ENCODE measurements at places on chromosomes 11 and 22.

GRCh38 chr22:32753591-32753990 lies 47.9 kb upstream of the TIMP3 start:
- no peak for DNase-seq

DNA sequence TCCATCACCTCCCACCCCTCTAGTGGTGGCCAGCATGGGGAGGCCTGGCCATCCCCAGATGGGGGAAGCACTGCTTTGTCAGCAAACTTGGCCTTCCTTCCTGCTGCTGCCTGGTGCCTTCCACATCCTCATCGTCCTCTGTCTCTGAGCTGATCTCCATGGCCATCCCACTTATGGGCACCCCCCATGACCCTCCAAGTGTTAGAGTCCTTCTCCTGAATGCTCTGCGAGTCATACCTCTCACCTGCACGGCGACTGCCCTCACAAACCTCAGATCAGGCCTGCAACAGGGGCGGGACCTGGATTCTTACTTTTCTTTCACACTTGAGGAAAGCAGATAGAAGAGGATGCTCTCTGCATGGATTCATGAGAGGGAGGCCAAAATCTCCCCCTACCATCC lies 24.0 kb downstream of the POU2AF1 start:
- no peak for DNase-seq

DNA sequence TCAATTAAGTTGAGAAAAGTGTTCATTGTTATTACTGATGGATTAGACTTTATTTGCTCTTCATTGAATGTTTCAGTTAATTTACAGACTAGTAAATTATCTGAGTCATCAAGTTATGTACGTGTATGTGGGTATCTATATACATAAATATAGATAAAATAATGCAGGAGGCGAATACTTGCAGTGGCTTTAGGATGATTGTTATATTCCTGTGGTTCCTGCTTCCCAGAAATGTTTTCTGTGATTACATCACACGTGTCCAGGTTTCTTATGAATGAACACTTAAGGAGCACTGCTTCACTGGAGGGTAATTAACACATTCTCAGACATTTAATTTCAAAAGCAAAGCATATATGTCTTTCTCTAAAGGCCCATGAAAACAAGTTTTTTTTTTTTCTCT lies 28.4 kb downstream of the YAP1 start:
- DNase-seq, result peak; percentile 95

- DNase-seq, result peak; percentile 64
Measured at GRCh38 chr11:13338427-13339069, 61.0 kb downstream of the BMAL1 start.

GRCh38 chr11:42225664-42226063 lies 766.2 kb upstream of the LRRC4C start:
- DNase-seq, result no peak

DNA sequence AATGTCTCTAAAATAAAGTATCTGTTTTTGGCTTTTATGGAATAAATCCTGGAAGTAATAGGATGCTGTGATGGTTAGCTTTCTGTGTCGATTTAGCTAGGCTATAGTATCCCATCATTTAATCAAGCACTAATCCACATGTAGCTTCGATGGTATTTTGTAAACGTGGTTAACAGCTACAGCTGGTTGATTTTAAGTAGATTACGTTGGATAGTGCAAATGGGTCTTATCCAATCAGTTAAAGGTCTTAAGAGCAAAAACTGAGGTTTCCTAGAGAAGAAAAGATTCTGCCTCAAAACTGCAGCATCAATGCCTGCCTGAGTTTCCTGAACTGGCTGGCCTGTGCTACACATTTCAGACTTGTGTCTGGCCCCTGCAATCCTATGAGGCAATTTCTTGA lies 314.2 kb upstream of the SORL1-AS1 start:
- no peak for DNase-seq

DNA sequence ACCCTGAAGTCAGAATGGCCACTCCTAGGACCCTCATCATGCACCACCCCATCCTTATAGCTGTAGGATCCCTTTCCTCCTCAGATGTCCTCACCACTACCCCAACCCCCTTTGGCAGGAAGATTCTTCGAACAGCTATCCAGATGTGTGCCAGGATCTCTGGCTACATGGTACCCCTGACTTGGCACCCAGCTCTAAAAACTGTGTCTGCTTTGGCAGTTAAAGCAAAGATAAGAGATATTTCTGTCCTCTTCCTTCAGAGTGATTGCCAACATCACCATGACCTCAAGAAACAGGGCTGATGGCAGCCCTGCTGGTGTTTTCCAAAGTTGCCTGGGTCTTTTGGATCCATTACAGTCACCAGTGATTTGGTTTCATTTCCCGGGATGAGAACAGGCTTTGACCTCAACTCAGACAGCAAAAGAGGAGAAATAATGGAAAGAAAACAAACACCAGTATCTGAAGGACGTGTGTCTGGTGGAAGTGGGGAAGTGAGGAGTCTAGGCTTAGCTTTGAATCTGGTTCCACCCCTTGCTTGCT lies 4.3 kb upstream of the NRIP3 start:
- no peak for DNase-seq

DNA sequence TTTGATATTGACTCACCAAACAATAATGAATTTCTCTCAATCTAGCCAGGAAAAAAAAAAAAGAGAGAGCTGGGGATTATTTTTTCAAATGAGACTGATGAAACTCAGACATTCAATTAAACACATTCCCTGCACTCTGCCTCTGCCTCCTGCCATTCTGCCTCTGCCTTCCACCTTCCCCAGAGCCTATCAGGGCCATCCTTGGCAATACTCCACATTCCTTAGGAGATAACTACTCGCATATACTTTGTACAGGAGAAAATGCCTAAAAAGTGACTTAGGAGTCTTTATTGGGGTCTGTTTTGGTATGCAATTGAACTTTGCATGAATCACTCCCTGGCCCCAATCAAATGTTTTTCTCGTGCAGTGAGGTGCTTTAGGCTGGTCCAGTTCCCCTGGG lies 246.6 kb upstream of the PLET1 start:
- DNase-seq, result no peak

DNA sequence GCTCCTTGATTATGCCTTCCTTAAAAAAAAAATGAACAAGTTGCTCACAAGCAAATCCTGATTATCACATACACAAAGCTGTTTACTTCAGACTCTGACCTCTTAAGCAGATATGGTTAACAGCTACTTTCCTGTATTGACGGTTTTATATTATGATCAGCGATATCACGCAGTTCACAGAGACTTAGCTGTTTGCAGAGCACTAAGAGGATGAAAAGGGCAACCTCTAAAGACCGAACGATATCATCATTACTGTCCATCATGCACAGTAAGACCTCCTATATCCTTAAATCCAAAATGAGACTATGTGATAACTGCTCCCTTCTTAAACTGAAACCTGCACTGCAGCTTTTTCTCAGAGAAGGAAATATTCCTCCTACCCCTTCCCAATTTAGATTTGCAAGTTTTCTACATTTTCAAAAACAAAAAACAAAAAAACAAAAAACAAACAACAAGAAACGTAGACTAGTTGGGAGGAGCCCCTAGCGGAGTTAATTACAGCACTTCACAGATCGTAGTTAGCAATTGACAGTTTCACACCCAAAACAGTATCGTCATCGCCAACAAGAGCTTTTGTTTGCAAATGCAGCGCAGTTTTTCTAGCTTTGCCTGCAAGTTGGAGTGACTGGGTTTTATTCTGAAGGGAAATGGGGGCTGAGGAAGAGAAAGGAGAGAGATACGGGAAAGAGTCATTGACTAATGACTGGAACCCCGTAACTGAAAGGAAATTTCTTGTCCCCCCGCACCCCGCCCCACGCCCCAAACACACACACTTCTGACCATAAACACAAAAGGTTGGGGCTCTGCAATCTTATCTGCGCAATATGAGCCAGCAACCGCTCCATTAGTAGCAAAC lies 1.2 kb downstream of the DDX6 start:
- DNase-seq, result peak; percentile 9

GRCh38 chr11:60767388-60767811 lies 10.7 kb downstream of the MS4A15 start:
- no peak for DNase-seq

- DNase-seq, result peak; percentile 21
Measured at GRCh38 chr11:47916361-47916841, 64.0 kb upstream of the PTPRJ start.

- no peak for DNase-seq
Measured at GRCh38 chr11:30282289-30282631, 40.6 kb upstream of the ARL14EP start.

- DNase-seq, result no peak
Measured at GRCh38 chr11:28539239-28540030, 431.2 kb downstream of the METTL15 start.

DNA sequence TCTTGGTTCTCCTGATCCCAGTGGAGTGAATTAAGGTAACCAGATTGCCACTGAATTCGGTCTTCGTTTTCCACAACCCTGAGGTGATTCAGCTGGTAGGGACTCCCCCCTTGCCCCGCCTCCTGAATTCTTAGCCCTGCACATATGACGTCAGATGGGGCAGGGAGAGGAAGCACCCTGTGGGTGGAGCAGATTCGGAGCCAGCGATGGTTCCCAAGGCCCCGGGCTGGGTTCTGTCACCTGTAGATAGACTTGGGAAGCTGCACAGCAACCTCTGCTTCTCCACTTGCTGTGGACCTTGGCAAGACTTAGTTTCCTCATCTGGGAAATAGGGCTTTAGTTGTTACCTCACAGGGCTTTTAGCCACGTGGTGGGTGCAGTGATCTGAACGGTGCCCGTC lies 67.8 kb downstream of the CTTN start:
- DNase-seq, result no peak

- DNase-seq, result no peak
Measured at GRCh38 chr22:50180727-50181521, 4.8 kb upstream of the TRABD start.

- peak; percentile 83 for DNase-seq
Measured at GRCh38 chr11:79940974-79941735, 500.3 kb upstream of the TENM4 start.

GRCh38 chr22:23274146-23274526 lies 93.8 kb downstream of the BCR start:
- no peak for DNase-seq

GRCh38 chr22:43300891-43301676 lies 42.1 kb downstream of the SCUBE1 start:
- DNase-seq, result no peak

Measured in fibroblast of skin of scalp (primary cell).